ENCODE measurements at places on chromosomes 2 and 18. TPM values are rescaled to one million over a fixed set of nuclear protein-coding genes. Genes with fewer than 3 reads are reported as not detected.

DNA sequence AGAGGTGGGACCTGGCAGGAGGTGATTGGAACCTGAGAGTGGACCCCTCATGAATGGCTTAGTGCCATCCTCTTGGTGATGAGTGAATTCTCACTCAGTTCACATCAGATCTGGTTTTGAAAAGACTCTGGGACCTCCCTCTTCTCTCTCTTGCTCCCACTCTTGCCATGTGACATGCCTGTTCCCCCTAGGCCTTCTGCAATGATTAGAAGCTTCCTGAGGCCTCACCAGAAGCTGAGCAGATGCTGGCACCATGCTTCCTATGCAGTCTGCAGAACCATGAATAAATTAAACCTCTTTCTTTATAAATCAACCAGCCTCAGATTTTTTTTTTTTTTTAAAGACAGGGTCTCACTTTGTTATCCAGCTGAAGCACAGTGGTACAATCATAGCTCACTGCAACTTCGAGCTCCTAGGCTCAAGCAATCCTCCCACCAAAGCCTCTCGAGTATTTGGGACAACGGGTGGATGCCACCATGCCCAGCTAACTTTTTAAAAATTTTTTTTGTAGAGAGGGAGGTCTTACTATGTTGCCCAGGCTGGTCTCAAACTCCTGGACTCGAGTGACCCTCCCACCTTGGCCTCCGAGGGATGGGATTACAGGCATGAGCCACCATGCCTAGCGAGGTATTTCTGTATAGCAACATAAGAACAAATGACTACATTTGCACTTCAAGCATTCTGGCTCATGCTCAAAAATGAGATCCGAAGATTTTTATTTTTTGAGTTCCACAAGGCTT lies 2.0 kb upstream of the ZFAND2B start:
- no peak for DNase-seq

DNA sequence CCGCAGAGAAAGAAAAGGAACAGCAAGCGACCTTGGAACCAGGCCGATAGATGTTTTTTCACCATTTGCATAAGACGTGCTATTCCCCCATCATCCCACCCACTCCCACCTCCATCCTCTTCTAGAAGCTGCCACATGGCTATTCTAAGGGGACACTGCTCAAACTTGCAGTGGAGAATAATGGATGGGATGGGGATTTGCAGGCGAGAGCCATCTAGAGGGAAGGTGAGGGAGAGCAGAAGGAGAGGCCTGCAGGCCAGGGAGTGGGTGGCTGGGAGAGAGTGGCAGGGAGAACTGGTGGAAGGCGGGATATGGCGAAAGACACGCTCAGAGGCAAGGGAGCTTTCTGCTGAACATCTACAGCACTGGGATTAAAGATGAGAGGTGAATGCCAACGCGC lies 84.9 kb downstream of the MAPK4 start:
- no peak for DNase-seq

GRCh38 chr2:207770602-207771404 lies 1.1 kb upstream of the FZD5 start:
- DNase-seq = peak; percentile 29

DNA sequence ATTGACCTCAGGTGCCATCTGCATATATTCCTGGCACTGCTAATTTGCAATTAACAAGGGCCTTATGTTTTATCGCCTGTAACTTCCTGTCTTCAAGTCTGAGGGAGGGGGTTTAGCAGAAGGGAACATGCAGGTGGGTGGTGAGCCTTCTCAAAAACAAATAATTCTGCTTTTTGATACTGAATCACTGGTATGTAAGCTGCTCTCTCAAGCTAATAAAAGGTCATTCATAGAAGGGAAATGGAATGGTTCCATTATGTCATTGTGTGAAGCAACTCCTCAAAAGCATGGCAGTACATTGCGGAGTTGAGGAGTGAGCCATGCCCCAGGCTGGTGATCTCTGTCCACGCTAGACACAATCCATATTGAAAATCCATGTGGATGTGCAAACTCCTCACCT lies 414.8 kb upstream of the ID2 start:
- no peak for DNase-seq

DNA sequence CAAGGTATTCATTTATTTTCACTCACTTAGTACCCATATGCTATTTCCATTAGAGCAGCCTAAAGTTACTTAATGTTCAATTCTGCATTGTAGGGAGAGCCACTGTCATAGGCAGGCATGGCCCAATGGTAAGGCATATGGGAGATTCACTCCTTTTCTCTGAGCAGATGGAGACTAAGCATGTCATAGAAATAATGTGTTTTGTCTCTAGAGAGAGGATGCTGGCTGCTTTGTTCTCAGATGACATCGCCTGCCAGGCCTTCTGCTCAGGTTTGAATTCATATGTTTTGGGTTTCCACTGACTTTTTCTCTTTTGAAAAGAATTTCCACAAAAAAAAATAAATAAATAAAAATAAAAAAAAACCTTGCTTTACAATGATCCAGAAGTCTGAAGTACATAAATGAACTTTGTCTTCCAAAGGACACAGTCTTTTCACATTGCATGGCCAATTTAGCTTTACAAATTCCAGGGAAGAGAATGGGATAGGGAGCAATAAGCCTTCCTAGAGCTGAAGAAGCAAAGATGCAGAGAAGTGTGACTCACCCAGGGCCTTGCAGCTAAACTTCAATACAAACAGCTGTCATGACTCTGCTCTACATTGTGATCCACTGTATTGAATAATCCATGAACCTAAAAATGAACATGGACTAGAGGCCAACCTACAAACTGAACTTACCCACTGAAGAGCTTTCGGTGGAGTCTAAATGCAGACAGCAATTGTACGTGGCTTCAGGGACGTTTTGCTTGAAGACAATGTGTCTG lies 422.5 kb downstream of the CMPK2 start:
- no peak for DNase-seq

DNA sequence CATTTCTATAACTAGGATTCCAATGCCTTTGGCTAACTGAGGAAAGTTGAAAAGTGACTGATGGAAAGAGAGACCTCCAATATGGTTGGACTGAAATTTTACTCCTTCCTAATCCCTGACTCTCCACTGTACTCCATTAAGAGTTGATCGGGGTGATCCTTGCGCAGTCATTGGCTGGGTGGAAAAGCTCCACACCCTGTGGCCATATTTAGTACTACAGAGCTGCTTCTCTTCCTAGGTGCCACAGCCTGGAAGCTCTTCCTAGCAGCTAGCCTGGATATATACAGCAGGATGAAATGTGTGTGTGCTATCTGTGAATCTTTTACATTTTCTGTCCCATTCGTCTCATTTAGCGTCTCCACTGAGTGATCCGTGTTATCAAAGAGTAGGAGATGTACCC lies 71.2 kb downstream of the MEP1B start:
- no peak for DNase-seq

- peak; percentile 25 for DNase-seq
These were observed 1.5 kb upstream of the IL1RL2 start for GRCh38 chr2:102185347-102185746.

GRCh38 chr2:23691565-23691964 lies 235.4 kb downstream of the ATAD2B start:
- no peak for DNase-seq

GRCh38 chr18:48100165-48100575 lies 169.7 kb upstream of the SMAD2 start:
- no peak for DNase-seq

- DNase-seq = no peak
These were observed 1.3 kb upstream of the UBE2E3 start for GRCh38 chr2:180978903-180979748.

DNA sequence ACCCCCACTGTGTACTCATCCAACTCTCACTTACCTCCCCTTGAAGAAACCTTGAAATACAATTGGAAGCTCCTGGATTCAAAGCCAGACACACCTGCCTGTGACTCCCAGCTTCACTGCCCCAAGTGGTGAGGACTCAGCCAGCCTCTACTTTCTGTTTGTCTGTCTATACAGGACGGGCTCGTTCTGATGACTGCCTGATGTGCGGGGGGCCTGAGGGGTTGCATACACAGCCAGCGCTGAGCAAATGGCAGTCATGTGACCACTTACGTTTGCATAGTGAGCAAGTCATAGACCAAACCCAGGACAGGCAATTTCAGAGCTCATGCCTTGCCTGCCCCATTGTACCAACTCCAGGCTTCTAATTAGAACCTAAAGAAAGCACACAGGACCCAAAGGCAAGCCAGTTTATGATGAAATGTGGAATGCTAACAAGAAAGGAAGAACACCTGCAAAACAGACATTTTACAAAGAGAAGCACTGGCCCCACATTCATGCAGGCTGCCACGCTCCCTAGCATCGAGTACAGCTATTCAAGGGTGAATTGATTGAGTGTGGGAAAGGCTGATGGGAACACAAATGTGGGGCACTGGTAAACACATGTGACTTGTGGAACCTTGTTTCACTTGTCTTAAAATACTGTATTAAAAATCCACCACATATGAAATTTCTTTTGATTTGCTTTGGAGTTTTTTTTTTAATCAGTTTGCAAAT lies 137.8 kb downstream of the LNPK start:
- no peak for DNase-seq

DNA sequence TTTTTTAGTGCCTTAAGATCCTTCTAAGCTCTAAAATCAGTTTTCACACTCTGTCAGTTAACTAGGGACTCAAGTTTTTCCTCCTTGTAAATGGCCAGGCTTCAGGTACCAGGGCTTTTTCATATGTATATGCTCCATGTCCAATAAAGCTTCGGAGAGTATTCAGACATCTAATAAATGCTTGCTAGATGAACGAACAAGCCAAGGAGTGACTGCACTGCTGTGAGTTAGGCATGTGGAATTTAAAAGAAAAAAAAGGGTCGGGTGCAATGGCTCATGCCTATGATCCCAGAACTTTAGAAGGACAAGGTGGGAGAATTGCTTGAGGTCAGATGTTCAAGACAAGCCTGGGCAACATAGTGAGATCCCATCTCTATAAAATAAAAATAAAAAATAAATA lies 81.9 kb downstream of the CDH2 start:
- DNase-seq = no peak

GRCh38 chr2:37456479-37456878 lies 112.0 kb downstream of the QPCT start:
- peak; percentile 29 for DNase-seq

DNA sequence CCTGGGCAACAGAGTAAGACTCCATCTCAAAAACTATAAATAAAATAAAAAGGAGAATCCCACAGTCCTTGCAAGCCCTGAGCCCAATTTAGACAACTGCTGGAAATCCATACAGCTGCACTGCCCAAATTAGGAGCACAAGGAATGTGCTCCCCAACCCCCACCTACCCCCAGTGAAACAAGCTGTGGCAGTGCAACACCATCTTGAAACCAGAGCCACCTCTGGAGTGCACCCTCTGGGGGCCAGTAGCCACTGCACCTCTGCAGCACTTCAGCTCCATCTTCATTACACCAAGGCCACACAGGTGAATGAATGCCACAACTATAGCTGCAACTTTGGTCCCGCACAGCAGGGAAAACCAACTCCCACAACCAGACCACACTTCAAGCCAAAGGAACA lies 37.3 kb downstream of the USP34 start:
- no peak for DNase-seq

- DNase-seq = no peak
These were observed 93.8 kb downstream of the ROCK2 start for GRCh38 chr2:11250400-11251196.

DNA sequence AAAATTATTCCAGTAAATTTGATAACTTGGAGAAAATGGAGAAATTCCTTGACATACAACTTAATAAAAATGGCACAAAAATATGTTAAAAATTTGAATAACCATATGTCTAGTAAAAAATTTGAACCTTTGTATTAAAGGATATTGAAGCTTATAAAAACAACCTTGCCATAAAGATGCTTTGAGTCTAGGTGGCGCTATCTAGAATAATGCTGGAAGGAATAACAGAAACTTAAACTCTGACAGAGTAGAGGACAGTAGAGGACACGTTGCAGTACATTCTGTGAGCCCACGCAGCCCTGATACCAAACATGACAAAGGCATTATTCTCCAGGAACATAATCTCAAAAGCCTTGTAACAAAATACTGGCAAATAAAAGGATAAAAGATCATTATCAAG lies 44.7 kb upstream of the ALKAL2 start:
- no peak for DNase-seq

GRCh38 chr2:167135706-167136105 lies 247.4 kb downstream of the XIRP2 start:
- no peak for DNase-seq

DNA sequence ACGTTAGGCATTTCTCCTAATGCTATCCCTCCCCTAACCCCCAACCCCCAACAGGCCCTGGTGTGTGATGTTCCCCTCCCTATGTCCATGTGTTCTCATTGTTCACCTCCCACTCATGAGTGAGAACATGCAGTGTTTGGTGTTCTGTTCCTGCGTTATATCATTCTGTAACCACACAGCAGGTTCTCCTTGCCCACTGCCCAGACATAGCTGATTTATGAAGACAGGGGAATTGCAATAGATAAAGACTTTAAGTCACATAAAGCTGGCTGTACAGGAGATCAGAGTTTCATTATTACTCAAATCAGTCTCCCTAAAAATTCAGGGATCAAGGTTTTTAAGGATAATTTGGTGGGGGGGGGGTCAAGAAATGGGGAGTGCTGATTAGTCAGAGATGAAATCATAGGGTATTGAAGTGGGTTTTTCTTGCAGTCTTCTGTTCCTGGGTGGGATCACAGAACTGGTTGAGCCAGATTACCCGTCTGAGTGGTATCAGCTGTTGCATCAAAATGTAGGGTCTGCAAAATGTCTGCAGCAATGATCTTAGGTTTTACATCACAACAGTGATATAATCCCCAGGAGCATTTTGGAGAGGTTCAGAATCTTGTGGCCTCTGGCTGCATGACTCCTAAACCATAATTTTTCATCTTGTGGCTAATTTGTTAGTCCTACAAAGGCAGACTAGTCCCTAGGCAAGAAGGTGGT lies 392.1 kb upstream of the KCNJ3 start:
- DNase-seq = no peak

COL3A1 gene
- not detected for total RNA-seq

TTC39C gene
- 82.6 TPM for total RNA-seq

CXCR1 gene
- total RNA-seq = 0.08 TPM

IL36RN gene
- not detected for total RNA-seq

PID1 gene
- total RNA-seq = 0.53 TPM

TUBA3E gene
- total RNA-seq = not detected
